ENCODE measurements at places on chromosomes 2 and 18.

DNA sequence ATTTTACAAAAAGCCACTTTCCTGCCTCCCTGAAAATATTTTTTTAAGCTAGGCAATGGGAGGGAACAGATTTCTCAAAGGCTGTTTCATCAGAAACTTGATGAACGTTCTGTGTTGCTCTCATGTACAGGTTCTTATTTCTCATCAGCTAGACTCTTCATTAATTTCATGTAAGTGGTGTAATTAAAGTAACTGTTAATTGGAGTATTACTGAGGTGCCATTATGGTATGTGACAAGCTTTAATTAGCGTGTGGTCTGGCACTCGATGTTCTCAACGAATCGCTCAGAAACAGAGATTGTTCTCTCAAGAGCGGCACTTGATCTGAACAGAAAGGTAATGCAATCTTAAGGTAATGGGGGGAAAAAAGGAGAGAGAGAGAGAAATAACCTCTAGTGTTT lies 81.9 kb upstream of the MYCN start:
- no peak for DNase-seq

GRCh38 chr18:73961804-73962203 lies 185.8 kb downstream of the FBXO15 start:
- no peak for DNase-seq

GRCh38 chr2:55478610-55479304 lies 40.8 kb upstream of the CFAP36 start:
- no peak for DNase-seq

- DNase-seq = no peak
Measured at GRCh38 chr2:132623096-132623839, 46.7 kb downstream of the LYPD1 start.

DNA sequence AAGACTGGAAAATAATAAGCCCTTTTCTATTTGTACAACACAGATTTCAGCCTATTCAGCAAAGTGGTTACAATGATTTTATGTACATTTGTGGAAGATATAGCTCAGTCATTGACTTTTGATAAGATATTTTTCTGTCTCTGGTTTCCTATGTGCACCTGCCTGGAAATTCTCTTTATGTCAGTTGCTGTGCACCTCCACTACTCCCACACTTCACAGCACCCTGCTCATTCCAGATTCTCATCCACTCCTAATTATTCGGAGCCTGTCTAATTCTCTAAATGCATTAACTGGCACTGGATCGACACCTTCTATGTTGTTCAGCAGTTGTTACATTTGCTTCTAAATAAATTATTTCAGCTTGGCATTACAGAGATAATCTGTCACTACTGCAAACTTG lies 275.1 kb upstream of the RND3 start:
- no peak for DNase-seq

DNA sequence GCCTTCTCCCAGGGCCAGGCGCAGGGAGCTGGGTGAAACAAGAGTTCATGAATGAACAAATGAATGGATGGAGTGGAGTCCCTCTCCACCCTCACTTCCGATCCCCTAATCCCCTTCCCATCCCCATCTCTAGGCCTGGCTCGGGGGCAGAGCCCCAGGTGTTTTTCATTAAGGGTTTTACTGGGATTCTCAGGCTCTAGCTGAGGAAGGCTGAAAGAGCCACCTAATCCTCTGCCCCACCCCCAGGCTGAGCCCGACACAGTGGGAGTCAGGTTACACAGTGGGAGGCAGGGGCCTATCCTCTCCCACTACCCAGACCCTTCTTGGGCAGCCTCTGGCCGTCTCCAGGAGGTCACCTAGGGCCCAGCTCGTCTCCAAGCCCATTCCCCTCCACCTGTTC lies 36.1 kb downstream of the SDC1 start:
- no peak for DNase-seq

DNA sequence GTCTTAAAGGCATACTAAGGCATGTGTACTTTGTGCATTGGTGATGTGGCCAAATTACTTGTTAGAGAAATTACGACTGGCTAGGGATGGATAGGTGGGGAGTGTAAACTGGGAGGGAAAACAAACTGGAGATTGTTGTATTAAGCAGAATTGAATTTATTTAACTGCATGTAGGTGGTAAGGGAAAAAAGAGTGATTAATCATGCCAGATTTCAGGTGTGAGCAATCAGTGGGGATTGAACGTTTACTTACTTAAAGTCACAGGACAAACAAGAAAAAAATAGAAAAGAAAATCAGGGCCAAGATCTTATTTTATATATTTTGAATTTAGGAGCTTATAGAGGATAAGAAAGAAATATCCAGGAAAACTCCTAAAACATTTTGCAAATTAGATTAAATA lies 88.6 kb downstream of the GULP1 start:
- DNase-seq = peak; percentile 72

DNA sequence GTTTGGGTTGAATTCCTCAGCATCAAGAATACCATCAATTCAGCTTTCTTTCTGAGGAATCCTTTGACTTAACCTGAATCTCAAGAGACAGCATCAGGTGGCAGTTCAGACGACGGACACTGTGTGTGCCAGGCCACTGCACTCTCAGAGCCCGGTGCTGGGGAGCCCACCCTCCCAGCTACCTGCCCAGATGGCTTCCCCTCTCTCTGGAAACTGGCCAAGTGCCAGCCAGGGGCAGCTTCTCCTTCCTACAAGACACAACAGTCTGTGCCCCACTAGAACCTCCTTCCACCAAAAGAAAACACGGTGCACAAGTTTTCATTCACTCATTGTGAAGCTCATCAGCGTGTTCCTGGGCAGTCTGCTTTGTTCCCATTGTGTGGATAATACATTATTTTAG lies 28.5 kb downstream of the MAL start:
- DNase-seq = no peak

GRCh38 chr2:222521099-222521498 lies 96.8 kb downstream of the SGPP2 start:
- DNase-seq = no peak

DNA sequence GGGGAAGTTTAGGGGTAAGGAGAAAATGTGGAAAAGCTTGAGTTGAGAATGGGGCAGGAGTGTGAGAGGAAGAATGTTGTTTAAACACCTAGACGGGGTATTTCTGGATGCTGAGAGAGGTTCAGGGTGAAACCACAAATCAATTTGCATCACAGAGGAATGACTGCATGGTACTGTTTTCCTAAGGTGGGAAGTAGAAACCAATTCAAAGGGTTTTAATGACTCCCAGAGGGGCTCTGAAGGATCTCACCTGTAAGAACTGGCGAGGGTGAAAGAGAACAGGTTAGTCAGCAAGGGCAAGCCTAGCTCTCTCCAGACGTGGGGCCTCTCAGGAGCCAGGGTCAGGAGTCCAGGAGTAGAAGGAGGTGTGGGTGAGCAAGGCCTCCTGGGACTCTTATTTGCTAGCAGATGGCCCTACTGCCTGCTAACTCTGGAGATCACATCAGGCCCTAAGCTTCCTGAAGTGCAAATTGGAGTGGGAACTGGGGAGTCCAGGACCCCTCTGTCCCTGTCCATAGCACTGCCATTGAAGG lies 133.0 kb upstream of the CELF4 start:
- no peak for DNase-seq

DNA sequence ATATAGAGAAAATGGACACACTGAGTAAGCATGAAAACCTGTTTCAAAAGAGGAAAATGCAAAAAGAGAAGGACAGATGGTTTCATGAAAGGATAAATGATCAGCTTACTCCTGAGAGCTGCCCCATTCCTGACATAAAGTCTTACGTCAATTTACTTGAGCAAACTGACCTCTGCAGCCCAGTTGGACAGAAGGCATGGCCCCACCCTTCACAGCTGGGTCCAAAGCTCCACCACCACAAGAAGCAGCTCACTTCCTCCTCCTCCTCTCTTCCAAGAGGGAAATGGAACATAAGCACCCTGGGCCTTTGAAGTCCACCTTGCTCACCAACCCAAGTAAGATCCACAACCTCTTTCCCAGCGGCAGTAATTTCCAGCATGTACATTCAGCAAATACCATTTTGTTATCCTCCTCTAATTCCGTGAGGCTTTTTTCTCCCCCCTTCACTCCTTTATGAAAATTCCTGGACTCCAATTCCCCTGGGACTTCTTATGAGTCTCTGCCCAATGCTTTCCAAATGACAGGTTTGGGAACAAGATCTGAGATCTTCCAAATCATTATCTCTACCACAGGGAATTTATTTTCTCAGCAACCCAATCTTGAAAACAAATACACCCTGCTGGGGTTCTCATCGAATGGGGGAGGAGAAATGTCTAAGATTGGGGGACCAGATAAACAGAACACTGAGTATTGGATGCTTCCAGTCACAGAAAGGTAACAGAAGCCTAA lies 10.1 kb downstream of the COL4A4 start:
- no peak for DNase-seq

GRCh38 chr2:38113981-38114708 lies 38.2 kb upstream of the CYP1B1 start:
- no peak for DNase-seq

DNA sequence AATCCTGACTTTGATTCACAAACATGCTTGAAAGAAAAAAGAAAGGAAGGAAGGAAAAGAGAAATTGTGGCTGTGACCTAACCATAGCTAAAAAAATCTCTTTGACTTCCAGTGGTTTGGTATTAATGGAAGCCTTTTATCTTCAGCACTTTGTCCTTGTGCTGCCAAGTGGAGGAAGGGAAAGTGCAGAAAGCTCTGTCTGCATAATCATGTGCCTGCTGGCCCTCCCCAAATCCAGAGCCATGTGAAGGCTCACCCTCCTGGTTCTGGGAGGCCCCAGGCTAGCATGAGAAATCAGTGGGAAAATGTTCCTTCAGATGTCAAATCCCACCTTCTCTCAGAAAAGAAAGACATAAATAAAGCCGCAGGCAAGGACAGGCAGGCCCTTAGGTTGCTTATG lies 48.3 kb upstream of the BMPR2 start:
- no peak for DNase-seq

GRCh38 chr2:145116056-145116455 lies 596.1 kb upstream of the ZEB2 start:
- DNase-seq = no peak

GRCh38 chr2:73373344-73373743 lies 12.3 kb upstream of the ALMS1 start:
- no peak for DNase-seq

DNA sequence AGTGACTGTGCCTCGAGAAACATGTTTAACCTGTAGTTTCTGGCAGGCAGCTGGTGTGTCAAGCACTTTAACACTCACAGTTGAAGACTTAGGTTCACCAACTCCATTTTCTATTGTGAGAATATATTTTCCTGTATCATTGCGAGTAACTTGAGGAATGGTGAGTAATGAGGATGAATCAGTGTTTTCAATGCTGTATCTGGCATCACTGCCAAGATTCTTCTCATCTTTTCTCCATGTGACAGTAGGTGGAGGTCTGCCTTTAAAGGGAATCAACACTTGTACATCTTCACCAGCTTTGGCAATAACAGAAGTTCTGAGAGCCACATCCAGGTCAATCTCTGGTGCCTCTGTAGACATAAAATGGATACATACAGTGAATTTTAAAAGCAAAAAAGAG lies 72.8 kb downstream of the PLEKHA3 start:
- DNase-seq = no peak

DNA sequence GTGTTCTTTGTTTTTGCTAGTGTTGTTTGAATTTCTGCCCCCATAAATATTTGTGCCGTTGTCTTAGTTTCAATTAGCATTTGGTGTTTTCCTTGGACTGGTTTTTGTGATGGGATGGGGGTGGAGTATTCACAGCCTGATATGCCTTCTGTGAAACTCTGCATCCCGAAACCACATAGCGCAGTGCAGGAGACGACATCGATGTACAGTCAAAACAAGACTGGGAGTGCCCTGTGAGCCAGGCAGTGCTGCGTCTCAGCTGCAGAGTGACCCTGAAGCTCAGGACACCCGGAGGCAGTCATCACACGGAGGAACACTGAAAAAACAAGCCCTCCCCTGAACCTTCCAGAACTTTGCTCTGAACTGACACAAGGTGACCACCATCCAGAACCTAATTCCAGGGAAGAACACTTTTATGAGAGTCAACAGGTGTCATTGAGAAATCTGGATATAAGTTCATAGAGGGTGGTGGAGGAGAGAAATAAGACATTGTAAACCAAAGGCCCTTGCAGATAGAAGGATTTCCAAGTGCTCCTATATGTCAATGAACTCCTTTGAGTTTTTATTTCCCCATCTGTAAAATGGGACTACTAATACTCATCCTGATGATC lies 61.2 kb upstream of the CABLES1 start:
- DNase-seq = no peak

DNA sequence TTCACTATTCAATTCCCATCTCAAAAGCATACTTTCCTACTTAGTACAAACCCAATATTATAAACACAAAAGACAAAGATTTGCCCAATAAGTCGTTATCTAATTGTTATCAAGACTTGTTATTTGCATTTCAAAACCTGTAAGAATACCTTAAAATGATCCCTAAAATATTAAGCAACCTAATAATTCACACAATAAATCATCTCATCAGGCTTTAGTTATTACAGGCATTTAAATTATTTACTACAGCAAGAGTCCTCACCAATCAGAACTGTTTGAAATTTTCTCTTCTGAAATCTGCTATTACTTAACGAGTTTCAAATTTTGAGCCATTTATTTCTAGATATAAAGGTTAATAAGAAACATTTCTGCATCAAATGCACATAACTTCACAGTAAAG lies 1.6 kb downstream of the CCDC88A start:
- no peak for DNase-seq

DNA sequence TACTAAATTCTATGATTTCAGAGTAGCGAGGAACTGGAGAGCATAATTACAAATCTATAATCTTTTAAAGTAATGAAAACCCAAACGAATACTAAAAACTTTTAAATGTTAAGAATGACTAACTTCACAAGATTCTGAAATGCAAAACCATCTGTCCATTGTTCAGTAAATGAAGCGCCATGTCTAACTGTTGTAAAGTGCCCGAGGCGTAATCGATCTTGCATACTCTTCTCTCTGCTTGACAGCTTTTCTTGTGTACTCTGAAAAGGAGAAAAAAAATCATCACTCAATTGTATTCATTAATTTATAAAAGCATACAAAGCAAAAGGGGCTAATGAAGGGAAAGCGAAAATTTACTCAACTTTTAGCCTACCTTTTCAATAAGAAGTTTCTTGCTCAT lies 111.0 kb downstream of the TLK1 start:
- no peak for DNase-seq

- DNase-seq = no peak
Measured at GRCh38 chr2:190459881-190460280, 51.7 kb downstream of the MFSD6 start.

DNA sequence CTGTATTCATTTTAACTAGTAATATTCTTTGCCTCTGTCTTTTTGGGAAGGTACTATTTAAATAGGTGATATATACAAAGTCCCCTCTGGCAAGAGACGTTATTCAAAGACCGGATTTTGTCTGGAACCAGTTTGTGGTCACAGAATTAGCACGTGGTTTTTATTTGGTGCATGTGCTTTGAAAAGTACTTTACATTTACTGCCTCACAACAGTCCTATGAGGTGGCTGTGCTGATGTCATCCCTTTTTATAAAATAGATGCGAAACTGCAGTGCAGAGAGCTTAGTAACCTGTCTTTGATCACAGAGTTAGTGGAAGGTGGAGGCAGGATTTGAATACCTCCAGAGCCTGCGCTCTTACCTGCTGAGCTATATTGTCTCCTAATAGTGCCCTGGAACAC lies 4.0 kb downstream of the LPIN1 start:
- no peak for DNase-seq

Measured in NCI-H2081 treated with DMSO at 0.1 percent for 48 hours (cell line).